Tibial nerve (tissue), 4 donors: ENCODE measurements at places on chromosomes 1 and 21. TPM values are rescaled to one million over a fixed set of nuclear protein-coding genes. Genes with fewer than 3 reads are reported as not detected.

DNA sequence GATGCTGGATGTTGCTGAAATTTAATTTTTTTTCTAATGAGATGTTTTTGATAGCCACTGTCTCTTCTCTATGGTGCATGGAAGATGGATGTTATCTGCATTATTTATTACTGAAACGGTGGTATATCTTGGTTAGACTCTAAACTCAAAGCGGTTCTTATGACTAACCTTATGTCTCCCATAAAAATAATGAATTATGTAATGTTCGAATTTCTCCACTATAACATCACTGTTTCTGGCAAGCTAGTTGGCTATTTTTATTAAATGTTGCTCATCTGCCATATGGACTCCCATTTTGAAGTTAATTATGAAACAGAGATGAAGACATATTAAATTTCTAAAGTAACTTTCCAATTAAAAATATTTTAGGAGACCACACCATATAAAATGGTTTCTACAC, 808.6 kb upstream of the ADGRL4 start:
- DNase-seq, result no peak

The IARS2 gene
- 43.3 TPM for total RNA-seq

DNA sequence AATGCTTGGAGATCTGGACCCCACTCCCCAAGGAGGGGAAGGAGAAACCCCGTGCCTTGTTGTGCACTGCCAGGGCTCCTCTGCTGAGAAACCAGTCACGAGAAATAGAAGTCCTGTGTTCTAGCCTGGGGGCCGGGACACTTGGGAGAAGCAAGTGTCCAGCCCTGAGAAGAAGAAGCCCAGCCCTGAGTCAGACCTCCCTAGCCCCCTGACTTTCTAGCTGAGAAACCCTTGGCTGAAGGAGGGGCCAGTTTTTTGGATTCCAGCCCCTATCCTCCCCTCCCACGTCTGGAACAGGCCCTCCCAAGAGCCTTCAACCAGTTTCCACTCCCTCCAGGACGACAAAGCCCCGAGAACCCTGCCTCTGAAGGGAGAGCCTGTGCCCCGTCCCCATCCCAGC, 100.5 kb downstream of the NAV1 start:
- DNase-seq, result no peak

The RXFP4 gene
- total RNA-seq, result not detected

GRCh38 chr1:53288790-53289429, 39.0 kb downstream of the LRP8 start:
- DNase-seq, result no peak

DNA sequence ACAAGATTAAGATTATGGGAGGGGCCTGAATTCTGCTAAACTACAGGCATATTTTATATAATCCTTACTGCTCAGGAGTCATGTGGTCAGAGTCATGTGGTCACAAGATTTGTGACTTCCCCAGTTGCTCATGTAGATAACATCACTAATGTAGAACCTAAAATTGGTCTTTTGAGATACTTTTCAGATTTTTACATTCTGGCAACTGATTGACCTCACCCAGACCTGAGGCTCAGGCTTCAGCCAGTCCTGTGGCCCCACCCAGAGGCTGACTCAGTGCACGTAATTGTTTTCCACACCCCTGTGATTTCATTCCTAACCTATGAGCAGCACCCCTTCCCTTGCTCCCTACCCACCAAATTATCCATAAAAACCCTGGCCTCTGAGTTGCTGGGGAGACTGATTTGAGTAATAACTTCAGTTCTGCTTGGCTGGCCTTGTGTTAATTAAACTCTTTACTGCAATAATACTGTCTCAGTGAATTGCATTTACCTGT, 41.7 kb upstream of the ZNF326 start:
- no peak for DNase-seq

GRCh38 chr1:210771131-210771530, 362.8 kb downstream of the KCNH1 start:
- no peak for DNase-seq

- no peak for DNase-seq
Observed at GRCh38 chr1:202207292-202207691, 13.7 kb downstream of the LGR6 start.

GRCh38 chr21:31420988-31421387, 76.9 kb upstream of the TIAM1 start:
- no peak for DNase-seq

DNA sequence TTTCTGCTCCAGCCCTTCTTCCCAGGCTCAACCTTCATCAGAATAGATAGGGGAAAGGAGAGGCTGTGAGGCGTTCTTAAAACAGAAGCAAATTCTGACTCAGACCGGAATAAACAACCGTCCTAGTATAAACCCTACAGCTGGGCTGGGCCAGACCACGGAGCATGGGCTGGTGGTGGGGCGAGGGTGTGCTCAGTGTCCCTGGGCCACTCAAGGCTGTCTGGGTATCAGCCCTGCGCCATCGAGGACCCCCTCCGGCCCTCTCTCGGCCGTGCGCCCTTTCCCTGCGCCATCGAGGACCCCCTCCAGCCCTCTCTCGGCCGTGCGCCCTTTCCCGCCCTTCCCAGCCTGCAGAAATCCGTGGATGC, 36.0 kb downstream of the CAPN2 start:
- no peak for DNase-seq
